ENCODE measurements at places on chromosomes 4 and X.

GRCh38 chr4:25013756-25014661, 16.7 kb downstream of the LGI2 start:
- no peak for DNase-seq

DNA sequence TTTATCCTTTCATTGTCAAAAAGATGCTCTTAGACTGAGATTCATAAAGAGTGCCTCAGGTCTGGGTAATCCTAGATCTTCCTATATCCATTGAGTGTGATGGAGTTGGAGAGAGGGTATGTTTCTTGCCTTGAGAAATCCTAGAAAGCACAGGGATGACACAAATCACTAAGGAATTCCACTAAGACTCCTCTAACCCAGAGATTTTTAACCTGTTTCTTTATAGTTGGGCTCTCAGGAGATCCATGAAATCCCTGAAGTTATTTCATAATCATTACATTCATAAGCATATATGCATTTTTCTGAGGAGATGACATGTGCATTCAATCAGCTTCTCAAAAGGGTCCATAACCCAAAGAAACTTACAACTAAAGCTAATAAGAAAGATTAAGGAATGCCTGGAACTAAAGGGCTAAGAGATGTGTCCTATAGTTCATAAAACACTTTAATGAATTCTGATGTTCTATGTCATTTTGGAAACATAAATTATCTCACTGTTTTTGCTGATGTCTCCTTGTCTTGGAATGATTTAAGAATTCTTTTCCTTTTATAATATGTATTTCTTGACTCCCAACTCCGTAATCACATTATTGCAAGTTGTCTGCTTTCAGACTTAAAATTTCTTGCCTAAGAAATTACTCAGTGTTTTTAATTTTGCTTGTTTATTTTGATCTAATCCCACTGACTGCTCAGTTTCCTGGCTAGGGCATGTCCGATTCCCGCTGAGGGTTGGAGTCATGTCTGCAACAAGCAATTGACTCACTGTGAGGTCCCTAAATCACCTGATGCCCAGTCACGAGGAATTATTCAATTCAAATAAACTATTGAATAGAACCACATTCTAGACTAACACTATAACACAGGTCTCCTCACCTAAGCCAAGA, 2.8 kb upstream of the AMTN start:
- DNase-seq = no peak

DNA sequence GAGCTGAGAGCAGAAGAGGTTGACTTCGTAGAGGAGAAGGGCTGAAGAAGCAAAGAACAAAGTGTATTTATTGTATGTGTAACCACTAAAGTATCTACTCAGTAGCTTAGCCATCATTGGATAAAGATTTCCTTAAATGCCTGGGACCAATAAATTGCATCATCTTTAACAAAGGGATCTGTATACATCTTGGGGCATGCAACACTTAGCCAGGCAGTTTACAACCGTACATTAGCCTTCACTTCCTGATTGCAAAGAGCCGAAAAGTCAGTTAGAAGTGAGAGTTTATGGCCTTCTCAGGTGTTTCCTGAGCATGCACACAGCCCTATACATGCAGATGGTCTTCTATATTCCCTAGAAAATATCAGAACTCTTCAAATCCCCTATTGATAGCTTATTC, 68.0 kb upstream of the MAGED1 start:
- no peak for DNase-seq

GRCh38 chr4:79213702-79214101, 112.2 kb downstream of the NAA11 start:
- no peak for DNase-seq

DNA sequence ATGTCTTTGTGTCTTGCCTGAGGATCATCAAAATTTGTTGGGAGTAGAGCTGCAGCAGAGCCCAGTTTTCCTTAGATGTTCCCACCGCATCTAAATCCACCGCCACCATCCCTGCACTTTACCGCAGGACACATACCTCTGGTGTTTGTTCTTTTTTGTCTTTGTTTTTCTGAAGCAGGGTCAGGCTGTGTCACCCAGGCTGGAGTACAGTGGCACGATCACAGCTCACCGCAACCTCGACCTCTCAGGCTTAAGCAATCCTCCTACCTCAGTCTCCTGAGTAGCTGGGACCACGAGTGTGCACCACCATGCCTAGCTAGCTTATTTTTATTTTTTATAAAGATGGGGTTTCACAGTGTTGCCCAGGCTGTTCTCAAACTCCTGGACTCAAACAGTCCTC, 4.6 kb downstream of the ENOPH1 start:
- no peak for DNase-seq
